ENCODE measurements at places on chromosomes 7 and 10.

- no peak for DNase-seq
These were observed 41.4 kb upstream of the ANLN start for GRCh38 chr7:36348256-36348655.

DNA sequence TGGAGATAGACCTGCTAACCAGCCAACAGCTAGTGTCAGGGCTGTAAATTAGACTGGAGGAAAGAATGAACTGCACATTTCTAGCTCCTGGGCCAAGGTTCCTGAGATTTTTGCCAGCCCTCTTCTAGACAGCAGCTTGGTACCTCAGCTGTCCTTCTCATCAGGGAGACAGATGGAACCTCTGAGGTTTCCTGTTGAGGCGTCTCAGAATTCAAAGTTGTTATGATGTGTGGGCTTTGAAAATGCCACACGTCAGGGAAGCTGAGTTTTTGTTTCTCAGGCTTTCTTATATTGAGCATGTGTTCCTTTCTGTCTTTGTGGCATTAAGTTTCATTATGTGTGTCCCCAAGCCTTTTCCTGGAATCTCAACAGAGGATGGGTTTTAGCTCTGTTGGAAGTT, 736.6 kb downstream of the AUTS2 start:
- DNase-seq: no peak

GRCh38 chr10:34956756-34957155, 133.4 kb downstream of the CUL2 start:
- DNase-seq: no peak

DNA sequence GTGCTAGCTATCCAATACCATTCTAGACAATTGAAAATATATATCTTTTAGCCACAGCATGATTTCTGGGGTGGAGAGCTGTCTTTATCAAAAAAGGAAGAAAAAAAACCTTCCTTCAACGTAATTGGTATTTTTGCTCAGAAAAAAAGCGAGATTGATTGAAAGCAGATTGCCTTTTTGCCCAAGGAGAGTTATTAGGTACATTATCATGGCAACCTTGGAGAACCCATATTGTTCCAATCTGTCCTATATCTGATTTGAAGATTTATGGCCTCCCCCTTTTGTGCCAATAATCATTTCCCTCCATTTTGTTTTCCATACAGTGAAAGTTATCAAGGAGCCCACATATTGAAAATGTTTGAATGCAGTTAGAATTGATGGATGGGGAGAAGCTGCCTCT, 544.5 kb downstream of the KCNMA1 start:
- no peak for DNase-seq
